ENCODE measurements at places on chromosomes 7 and 10.

DNA sequence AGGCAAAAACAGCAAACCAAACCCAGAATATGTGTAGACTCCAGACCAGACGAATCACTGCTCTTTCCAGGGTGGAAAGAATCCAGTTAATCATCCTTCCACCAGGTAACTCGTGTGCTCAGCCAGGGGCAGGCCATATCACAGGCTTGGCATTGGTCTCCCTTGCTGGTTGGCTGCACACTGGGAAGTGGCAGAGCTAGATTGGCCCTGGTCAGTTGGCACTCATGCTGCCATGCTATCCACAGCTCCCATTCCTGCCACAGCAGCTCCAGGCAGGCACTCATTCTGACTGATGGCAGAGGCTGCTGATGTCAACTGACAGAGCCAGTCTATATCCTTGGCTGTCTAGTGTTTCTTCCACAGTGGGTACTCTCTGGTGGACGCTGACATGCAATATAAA is 9.7 kb upstream of the GDF10 start:
- no peak for DNase-seq

DNA sequence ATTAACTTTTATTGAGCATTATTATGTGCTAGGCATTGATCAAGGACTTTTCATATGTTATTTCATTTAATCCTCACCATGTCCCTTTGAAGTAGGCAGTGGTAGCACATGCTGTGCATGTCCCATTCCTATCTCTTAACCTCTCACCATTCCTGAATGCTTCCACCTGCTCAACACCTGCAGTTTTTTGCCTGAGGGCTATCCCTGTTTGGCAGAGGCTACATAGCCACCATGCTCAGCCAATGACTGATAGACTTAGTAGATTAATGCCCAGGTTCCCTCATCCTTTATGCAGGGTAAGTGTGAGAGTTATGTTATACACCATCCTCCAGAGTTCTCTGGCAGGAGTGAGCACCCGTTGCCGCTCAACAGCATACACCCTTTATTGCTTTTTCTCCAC is 387.8 kb downstream of the BBS9 start:
- DNase-seq: no peak

DNA sequence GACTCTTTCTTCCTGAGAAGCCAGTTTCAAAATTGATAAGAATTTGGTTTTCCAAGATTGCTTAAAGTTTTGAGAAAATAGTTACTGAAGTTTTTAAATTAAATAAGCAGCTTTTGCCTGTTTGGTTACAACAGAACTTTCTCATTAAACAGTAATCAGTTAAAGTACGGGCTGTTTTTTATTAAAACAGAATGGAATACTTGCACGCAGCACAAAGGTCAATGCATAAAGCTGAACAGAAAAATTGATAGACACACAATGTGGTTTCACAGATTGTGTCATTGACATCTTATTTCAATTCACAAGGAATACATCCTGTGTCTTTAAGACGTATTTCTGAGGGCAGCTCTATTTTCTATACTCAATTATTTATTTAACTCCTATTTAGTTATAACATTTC is 192.2 kb downstream of the PRKG1 start:
- no peak for DNase-seq

GRCh38 chr10:87504307-87504639 is 420 bp upstream of the MINPP1 start:
- DNase-seq: peak; percentile 46

GRCh38 chr10:76231286-76231934 is 800.0 kb downstream of the LRMDA start:
- DNase-seq: no peak
